AG04450 (cell line): ENCODE measurements at places on chromosomes 11 and 22.

DNA sequence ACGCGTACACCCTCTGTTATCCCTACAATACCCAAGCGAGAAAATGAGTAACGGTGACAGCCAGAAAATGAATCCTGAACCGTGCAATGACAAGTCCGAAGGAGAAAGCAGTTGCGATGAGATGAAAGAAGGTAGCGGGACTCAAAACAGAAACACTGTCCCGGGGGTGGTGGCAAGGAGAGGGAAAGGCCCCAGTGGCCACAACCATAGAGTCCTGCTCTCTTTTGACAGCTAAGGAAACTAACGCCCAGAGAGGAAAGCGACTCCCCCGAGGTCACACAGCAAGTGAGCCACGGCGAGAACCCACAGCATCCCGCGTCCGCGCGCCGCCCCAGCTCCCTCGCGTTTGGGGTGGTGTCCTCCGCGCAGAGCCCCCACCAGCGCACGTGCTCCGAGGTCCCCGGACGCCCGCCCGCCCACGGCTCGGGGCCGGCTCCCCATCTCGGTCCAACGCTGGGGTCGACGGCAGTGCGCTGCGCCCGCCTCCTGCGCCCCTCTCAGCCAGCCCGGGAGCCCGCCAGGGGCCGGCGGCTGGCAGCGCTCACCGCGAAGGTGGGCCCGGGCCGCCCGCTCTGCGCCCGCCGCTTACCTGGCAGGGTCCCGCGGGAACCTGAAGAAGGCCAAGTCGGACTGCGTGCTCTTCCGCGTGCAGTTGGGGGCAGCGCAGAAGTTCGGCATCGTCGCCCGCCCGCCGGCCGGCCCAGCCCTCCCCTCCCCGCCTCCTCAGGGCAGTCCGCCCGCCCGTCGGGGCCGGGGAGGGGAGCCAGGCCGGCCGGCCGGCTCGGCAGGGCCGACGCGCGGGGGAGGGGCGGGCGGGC is 564 bp downstream of the THAP12 start:
- DNase-seq, result no peak

DNA sequence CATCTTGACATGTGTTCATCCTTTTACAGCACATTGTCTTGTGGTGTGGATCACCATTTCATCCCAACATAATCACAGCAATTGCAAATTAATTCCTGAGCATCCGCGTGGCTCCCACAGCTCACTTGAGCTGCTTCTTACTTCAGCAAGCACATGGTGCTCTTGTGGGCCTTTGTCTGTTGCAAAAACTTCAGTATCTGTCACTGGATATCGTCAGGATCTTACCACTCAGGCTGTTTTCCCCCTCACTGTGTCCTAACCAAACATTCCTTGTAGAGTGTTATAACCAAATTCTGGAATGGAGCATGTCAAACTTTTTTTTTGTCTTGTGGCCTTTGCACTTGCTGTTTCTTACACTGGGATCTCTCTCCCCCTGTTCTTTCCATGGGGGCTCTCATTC is 683.1 kb upstream of the ARHGAP42 start:
- no peak for DNase-seq

- DNase-seq, result no peak
Measured at GRCh38 chr11:111524056-111524455, 9.5 kb downstream of the HOATZ start.

- DNase-seq, result no peak
Measured at GRCh38 chr11:17129003-17129402, 51.5 kb upstream of the RPS13 start.

GRCh38 chr11:124938206-124938765 is 2.4 kb upstream of the HEPACAM start:
- DNase-seq, result no peak

GRCh38 chr22:35419756-35420155 is 19.8 kb downstream of the MCM5 start:
- DNase-seq, result no peak

DNA sequence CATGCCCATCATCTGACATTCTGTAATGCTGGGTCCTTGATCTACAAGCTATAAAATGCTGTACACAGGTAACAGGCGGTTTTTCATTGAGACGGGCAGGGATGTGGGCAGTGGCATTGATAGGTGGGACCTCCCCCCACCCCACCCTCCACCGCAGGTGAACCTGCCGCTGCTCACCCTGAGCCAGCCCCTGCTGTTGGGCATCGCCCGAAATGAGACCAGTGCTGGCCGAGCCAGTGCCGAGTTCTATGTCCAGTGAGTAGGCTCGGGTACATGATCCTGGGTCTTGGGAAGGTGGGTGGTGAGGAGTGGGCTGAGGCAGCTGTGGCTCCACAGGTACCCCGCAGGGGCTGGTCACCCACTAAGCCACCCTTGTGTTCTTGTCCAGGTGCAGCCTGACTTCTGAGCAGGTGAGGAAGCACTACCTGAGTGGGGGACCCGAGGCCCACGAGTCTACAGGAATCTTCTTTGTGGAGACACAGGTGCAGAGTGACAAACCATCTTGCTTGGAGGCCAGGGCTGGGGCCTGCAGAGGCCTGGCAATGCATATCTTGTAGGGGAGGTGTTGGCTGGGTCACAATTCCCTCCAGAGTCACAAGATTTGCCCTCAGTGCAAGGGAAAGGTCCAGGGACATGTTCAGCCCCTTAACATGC is 1.1 kb upstream of the DNAJC4 start:
- DNase-seq, result no peak

- DNase-seq, result no peak
Measured at GRCh38 chr11:18608376-18608775, 8.8 kb downstream of the MISFA start.

- DNase-seq, result no peak
Measured at GRCh38 chr11:126702987-126703386, 297.6 kb downstream of the KIRREL3 start.

DNA sequence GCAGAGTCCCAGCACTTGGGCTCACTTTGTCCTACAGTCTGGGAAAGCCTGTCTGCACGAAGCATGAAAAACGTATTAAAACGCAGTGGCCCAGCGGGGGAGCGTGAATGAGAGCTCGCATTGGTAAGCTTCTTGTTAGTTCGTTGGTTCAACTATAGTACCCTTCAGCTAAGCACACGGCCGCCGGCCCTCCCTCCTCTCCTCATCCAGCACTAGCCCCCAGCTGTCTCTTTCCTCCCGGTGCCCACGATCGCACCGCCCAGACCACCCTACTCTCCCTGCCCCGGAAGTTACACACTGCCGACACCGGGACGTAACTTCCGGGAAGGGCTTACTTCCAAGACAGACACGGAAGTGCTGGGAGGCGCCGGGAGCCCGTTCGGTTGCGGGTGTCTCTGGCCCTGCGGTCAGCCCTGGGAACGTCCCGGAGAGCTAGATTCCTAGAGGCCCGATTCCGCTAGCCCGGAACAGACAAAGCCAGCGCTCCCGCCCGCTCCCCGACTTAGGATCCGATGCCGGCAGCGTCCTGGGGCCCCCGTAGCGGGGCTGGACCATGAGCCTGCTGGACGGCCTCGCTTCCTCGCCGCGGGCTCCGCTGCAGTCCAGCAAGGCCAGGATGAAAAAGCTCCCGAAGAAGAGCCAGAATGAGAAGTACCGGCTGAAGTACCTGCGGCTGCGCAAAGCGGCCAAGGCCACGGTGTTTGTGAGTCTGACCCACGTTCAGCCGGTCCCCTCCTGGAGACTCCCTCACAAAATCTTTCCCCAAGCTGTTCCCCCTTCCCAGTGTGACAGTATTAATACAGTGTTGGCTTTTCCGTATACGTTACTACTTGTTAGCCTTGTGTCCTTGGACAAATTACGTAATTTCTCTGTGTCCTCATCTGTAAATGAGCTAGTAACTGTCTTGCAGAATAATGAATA is at the start of gene TBRG1:
Gene TBRG1, plus strand, starts transcription at position 334 of the 921 bp plus-strand sequence. Its CDS starts 220 bp downstream, at position 554.
- peak; percentile 72 for DNase-seq

DNA sequence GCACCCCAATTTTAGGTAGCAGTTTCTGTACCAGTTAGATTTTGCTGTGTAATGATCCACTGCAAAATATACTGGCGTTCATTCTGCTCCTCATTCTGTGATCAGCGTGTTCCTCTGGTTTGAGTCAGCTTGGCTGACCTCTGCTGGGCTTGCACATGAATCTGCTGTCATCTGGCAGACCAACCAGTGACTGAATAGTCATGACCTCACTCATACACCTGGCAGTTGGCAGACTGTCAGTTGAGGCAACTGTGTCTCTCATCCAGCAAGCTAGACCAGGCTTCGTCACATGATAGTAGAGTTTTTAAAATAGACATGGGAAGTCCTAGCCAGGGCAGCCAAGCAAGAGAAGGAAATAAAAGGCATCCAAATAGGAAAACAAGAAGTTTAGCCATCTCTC is 316.3 kb upstream of the LARGE1 start:
- DNase-seq, result no peak

DNA sequence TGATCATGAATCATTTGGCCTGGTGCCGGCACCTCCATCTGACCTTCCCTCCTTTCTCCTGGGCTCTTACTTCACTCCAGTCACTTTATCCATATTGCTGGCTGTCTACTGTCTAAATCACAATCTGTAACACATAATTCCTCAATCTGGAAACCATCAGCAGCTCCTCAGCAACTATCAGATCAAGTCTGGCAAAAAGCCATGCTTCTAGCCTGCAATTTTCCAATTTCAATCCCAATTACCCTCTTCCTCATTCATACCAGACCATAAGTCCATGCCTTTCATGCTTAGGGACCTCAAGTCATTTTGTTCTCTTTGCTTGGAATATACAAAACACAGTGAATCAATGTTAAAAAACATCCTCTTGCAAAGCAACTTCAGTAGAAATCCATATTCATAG is 882.8 kb upstream of the ANO3 start:
- DNase-seq, result no peak

GRCh38 chr11:283405-284104 is 5.3 kb downstream of the NLRP6 start:
- no peak for DNase-seq

- DNase-seq, result no peak
Measured at GRCh38 chr11:108775324-108775723, 110.5 kb downstream of the DDX10 start.
